ENCODE measurements at places on chromosomes 13 and 19. TPM values are rescaled to one million over a fixed set of nuclear protein-coding genes. Genes with fewer than 3 reads are reported as not detected.

OR7A5 gene
- total RNA-seq, result not detected

BLVRB gene
- 132 TPM for total RNA-seq

TRIM28 gene
- 157 TPM for total RNA-seq

GRCh38 chr19:49689133-49690078 is at the start of gene ADM5:
Gene ADM5 (plus strand): TSS chr19:49689594. CDS start chr19:49689838, 244 bp downstream.
- peaks cover 12% of the 10 kb centered on the region for H3K4me1 ChIP-seq
- H3K36me3 ChIP-seq, result peaks cover 14% of the 10 kb centered on the region
- DNase-seq, result no peak
- H3K4me3 ChIP-seq, result peak within 1 kb of the TSS; percentile 28
- peak within 1 kb of the TSS; percentile 12 for H3K27ac ChIP-seq

OVOL3 gene
- not detected for total RNA-seq

DNA sequence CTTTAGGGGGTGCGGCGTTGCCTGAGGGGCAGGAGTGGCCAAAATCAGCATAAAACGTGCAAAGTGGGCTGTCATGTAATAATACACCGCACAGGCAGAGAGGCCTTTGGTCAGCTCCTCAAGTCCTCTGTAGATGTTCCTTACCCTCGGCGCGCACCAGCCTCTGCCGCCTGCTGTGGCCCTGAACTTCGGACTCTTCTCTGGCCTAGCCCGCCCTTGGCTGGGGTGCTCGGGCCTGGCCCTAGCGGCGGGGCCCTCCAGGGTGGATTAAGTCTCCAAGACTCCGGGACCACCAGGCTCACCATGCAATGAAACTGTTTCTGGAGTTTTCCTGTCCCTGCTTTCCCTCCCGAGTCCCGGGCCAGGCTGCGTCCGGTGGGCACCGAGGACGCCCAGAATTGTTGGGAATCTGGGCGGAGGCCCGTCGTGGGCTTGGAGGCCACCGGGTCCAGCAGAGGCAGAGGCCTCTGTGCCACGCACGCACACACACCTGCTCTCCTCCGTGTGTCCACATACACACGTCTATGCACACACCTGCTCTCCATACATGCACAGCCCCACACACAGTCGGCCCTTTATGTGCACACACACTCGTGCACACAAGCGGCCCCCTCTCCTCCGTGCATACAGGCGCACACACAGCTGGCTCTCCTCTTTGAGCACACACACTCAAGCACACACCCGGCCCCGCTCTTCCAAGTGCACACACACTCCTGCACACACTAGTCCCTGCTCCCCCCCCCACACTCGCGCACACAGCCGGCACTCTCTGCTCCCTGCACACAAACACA is 1.5 kb upstream of the TFDP1 start:
- no peak overlapping the region for H3K27ac ChIP-seq
- H3K4me1 ChIP-seq, result peaks cover 2% of the 10 kb centered on the region

RPS5 gene
- total RNA-seq, result 1,403 TPM

DNA sequence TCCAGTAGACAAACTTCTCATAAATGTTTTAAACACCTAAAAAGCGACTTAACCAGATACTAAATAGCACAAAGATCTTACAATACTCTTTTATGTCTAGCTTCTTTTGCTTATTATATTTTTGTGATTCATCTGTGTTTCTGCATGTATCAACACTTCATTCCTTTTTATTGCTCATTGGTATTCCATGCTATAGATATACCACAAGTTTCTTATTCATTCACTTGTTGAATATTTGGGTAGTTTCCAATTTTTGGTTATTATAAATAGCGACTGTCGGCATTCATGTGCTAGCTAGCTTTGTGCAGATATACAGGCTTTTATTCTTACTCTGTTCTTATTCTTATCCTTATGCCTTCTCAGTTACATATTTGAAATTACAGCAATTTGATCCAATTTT is 50.0 kb upstream of the RGCC start:
- H3K4me3 ChIP-seq, result no peak overlapping the region
- H3K27me3 ChIP-seq, result no peaks in the 10 kb centered on the region
- H3K4me1 ChIP-seq, result peaks cover 5% of the 10 kb centered on the region
- H3K27ac ChIP-seq, result no peak overlapping the region
- H3K36me3 ChIP-seq, result no peaks in the 10 kb centered on the region
- no peak for DNase-seq

DNA sequence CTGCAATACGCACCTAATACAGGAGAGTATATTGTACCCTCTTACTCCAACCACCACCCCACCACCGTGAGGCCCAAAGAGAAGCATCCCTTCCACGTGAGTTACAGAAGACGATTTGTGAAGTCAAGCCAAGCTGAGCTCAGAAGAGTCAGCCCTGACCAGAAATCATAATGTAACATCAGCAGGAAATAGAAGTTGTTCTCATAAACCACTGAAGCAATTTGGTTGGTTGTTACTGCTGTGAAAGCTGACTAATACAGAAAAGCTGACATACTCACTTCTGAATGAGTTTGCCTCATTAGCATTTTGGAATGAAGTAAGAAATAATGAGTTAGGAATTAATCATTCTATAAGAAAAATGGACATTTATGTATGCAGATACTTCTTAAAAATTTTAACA is 749.4 kb upstream of the SLC10A2 start:
- H3K27ac ChIP-seq, result no peak overlapping the region
- no peaks in the 10 kb centered on the region for H3K27me3 ChIP-seq
- no peak for DNase-seq
- H3K4me1 ChIP-seq, result no peaks in the 10 kb centered on the region
- no peaks in the 10 kb centered on the region for H3K36me3 ChIP-seq

CGB2 gene
- total RNA-seq, result not detected

- no peak overlapping the region for H3K27ac ChIP-seq
- no peaks in the 10 kb centered on the region for H3K27me3 ChIP-seq
- no peaks in the 10 kb centered on the region for H3K4me1 ChIP-seq
- no peak for DNase-seq
- no peaks in the 10 kb centered on the region for H3K36me3 ChIP-seq
Observed at GRCh38 chr13:31042049-31042448, 109.6 kb downstream of the TEX26 start.

- no peak overlapping the region for H3K4me3 ChIP-seq
- no peaks in the 10 kb centered on the region for H3K4me1 ChIP-seq
- peaks cover 2% of the 10 kb centered on the region for H3K27me3 ChIP-seq
- no peaks in the 10 kb centered on the region for H3K36me3 ChIP-seq
- no peak for DNase-seq
Observed at GRCh38 chr19:54392105-54392504, 23.2 kb upstream of the TTYH1 start.

SH2D3A gene
- total RNA-seq, result 0.23 TPM

POLRMT gene
- total RNA-seq, result 33.0 TPM

DNA sequence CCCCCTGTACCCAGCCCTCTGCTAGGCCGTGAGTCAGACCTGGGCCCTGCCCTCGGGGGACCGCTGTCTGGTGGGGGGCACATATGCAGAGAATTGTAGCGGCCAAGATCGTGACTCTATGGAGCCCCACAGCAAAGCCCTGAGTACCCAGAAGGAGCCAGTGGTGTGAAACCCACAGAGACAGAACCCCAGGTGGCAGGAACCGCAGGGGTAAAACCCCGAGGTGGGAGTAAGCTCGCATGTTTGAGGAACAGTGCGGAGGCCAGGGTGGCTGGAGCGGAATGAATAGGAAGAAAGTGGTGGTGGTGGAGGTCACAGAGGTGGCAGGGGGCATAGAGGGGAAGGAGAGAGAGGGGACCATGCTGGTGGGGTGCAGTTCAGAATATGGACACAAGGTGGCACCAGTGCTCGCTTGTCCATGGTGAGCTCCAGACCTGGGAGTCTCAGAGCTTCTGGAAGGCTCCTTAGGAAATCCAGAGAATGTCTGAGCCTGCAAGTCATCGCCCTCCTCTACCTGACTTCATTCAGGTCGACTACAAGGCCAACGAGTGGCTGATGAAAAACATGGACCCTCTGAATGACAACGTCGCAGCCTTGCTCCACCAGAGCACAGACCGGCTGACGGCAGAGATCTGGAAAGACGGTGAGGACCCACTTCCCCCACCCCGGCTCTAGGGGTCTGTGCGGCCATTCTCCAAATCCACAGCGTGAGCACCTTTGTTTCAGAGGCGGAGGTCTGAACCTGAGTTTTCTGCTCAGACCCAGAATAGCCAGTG is 48.9 kb downstream of the MYH14 start:
- DNase-seq, result no peak
- H3K4me3 ChIP-seq, result no peak overlapping the region
- H3K4me1 ChIP-seq, result no peaks in the 10 kb centered on the region
- H3K36me3 ChIP-seq, result peaks cover 72% of the 10 kb centered on the region
- no peak overlapping the region for H3K27ac ChIP-seq

DNA sequence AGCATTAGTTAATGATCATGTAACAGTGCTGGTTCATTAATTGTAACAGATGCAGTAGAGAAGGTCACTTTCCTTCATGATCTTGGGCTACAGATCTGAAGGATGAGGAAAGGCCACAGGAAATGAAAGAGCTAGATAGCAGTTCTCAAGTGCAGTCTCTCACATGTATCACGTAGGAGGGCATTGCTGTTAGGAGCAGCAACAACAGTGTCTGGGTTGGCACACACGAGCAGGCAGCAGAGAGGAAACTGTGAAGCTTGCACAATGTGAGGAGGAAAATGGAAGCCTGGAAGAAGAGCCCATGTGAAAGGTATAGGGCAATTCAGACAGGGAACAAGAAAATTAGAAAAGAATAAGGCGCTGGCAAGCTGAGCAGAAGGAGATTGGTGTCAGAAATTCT is 1741.5 kb downstream of the PCDH9 start:
- no peak overlapping the region for H3K4me3 ChIP-seq
- no peak for DNase-seq
- H3K27ac ChIP-seq, result no peak overlapping the region
- no peaks in the 10 kb centered on the region for H3K27me3 ChIP-seq

DNA sequence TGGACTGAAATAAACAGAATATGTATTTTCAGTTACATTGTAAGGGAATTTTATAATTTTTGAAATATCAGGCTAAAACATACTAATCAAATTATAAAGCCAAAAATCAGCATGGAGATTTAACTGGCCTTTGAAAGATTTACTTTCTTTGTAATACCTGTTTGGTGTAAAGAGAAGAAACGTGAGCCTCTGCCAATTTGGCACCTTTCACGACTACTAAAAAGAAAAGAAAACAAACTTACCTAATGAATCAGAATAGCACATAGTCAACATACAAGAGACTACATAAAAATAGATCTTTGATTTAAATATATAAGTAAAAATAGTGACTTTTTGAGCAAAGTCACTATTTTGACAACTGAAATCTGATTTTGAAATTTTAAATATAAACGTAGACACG is 87.4 kb downstream of the RBM26 start:
- H3K27ac ChIP-seq, result no peak overlapping the region
- H3K27me3 ChIP-seq, result no peaks in the 10 kb centered on the region
- DNase-seq, result no peak
- H3K36me3 ChIP-seq, result no peaks in the 10 kb centered on the region

TRPC4 gene
- not detected for total RNA-seq

B3GNT3 gene
- 1.0 TPM for total RNA-seq

- H3K27ac ChIP-seq, result peak overlapping the region; percentile 86
- peaks cover 43% of the 10 kb centered on the region for H3K4me1 ChIP-seq
- no peaks in the 10 kb centered on the region for H3K27me3 ChIP-seq
- peak; percentile 64 for DNase-seq
Observed at GRCh38 chr19:12783849-12784393, 7.4 kb upstream of the JUNB start.

DNA sequence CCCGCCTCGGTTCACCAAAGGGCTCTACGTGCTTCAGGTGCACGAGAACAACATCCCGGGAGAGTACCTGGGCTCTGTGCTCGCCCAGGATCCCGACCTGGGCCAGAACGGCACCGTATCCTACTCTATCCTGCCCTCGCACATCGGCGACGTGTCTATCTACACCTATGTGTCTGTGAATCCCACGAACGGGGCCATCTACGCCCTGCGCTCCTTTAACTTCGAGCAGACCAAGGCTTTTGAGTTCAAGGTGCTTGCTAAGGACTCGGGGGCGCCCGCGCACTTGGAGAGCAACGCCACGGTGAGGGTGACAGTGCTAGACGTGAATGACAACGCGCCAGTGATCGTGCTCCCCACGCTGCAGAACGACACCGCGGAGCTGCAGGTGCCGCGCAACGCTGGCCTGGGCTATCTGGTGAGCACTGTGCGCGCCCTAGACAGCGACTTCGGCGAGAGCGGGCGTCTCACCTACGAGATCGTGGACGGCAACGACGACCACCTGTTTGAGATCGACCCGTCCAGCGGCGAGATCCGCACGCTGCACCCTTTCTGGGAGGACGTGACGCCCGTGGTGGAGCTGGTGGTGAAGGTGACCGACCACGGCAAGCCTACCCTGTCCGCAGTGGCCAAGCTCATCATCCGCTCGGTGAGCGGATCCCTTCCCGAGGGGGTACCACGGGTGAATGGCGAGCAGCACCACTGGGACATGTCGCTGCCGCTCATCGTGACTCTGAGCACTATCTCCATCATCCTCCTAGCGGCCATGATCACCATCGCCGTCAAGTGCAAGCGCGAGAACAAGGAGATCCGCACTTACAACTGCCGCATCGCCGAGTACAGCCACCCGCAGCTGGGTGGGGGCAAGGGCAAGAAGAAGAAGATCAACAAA is 2.6 kb downstream of the PCDH17 start:
- peaks cover 26% of the 10 kb centered on the region for H3K4me1 ChIP-seq
- no peaks in the 10 kb centered on the region for H3K27me3 ChIP-seq
- no peaks in the 10 kb centered on the region for H3K36me3 ChIP-seq

CYP2F1 gene
- not detected for total RNA-seq

TSKS gene
- total RNA-seq, result 0.61 TPM

- H3K27ac ChIP-seq, result no peak overlapping the region
- DNase-seq, result no peak
- no peak overlapping the region for H3K4me3 ChIP-seq
Observed at GRCh38 chr19:44879309-44880065, 11.6 kb upstream of the TOMM40 start.

DNA sequence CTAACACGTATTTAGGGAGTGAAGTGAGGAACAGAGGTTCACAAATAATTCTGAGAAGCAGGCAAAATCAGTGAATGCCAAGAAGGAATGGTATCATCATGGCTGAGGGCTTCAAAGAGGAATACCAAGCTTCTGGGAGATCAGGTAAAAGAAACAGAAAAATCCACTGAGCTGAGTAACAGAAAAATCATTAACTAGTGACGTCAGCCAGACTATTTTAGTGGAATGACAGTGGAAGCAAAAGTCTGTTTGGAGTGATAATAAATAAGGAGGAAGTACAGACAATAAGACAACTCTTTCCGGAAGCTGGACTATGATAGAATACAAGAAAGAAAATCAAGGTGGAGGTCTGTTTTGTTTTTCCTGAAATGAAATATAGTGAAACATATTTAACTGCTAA is 83.5 kb downstream of the SACS start:
- peaks cover under 1% of the 10 kb centered on the region for H3K36me3 ChIP-seq
- H3K27me3 ChIP-seq, result no peaks in the 10 kb centered on the region
- H3K4me1 ChIP-seq, result no peaks in the 10 kb centered on the region
- H3K4me3 ChIP-seq, result no peak overlapping the region
- no peak for DNase-seq

GAS6 gene
- 3.2 TPM for total RNA-seq

DNA sequence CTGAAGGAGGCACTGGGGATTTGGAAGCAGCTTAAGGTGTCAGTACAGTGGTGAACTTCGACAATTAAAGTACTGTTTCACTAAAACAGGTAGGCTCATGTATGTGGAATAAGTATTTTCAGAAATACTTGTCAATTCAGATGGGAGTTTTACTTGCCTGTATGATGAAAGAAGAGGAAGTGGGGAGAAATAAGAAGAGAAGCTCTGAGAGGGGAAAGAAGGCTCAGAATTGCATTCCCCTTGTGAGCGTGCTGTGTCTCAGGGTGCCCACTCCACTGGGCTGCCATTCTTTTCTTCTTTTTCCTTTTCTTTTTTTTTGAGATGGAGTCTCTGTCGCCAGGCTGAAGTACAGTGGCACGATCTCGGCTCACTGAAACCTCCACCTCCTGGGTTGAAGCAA is 38.6 kb upstream of the RNF17 start:
- no peak overlapping the region for H3K4me3 ChIP-seq
- no peak for DNase-seq
- H3K36me3 ChIP-seq, result no peaks in the 10 kb centered on the region
- peaks cover 3% of the 10 kb centered on the region for H3K27me3 ChIP-seq
- H3K4me1 ChIP-seq, result no peaks in the 10 kb centered on the region

All from liver (tissue), 10 donors.